ENCODE measurements at places on chromosomes 5 and 9.

GRCh38 chr9:109463924-109464625, 34.0 kb downstream of the PTPN3 start:
- DNase-seq = no peak

DNA sequence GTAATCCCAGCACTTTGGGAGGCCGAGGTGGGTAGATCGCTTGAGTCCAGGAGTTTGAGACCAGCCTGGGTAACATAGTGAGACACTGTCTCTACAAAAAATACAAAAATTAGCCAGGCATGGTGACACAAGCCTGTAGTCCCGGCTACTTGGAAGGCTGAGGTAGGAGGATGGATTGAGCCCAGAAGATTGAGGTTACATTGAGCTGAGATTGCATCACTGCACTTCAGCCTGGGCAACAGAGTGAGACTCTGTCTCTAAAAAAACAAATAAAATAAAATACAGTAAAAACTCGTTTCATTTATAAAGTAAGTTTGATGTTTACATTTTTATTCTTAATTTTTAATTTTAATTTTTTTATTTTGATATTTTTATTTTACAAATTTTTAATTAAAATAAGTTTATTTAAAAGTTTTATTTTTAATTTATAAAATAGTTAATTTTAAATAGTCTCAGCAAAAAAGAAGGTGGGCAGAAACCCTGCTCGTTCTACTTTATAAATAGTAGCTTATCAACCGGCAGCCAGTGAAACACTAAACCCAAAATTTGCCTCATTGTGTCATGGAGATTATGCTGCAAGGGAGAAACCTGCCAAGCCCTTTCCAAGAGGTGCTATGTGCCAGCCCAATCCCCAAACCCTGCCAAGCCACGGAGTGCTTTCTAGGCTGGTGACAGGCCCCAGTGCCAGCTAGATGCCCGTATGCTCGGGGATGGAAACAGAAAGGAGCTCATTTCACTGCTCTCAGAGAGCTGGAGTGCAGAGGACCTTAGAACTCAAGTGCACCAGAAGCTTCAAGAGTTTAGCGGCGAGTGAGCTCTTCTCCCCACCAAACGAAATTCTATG, 38.9 kb downstream of the SERINC5 start:
- no peak for DNase-seq

DNA sequence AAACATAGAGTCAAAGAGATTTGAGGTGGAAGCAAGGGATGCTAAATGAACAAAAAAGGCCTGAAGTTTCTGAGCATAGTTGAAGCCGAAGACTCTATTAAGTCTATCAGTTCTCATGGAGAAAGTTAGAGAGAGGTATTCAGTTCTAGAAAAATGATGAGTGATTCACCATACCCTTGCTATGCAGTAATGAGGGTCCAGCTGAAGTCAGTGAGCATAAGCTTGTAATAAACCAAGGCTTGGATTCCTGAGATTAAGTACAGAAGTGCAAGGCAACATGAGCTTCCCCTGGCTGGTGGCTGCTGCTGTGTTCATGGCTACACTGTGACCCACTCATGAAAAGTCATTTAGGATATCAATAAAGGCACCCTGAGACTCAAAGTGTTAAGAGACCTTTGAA, 129.7 kb upstream of the MTAP start:
- DNase-seq = no peak

- DNase-seq = no peak
These were observed 202.6 kb downstream of the TSSK1B start for GRCh38 chr5:113232221-113232620.

DNA sequence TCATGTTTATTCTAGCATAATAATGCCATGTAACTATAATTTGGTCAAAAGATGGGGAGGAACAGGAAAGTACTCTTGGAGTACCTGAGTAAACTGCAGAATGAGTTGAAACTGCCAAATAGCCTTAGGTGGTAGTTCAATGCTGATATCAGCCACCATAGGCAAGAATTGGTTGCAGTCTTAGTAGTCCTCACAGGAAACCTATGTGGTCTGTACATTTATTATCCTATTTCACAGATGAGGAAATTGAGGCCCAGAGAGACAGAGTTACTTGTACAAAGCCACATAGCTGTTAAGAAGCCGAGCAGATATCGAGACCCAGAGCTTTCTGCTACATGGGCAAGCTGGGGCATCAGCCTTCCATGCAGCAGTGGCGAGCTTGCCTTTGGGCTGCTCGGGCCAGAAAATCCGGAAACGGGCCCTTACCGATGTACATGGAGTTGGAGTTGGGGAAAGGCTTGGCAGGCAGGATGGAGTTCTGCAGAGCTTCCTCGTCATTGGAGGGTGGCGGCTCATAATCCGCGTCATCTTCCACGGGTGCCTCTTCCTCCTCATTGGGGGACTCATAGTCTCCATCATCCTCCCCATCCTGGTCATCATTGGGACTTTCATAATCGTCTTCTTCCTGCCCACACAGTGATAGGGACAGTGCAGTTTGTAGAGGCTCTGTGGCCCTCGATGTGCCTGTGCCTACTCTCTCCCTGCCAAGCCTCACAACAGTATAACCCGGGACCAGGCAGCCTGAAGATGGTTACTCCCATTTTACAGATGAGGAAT, 27.1 kb downstream of the LCP2 start:
- no peak for DNase-seq

GRCh38 chr9:92122800-92123199, 7.6 kb upstream of the SPTLC1 start:
- DNase-seq = no peak

DNA sequence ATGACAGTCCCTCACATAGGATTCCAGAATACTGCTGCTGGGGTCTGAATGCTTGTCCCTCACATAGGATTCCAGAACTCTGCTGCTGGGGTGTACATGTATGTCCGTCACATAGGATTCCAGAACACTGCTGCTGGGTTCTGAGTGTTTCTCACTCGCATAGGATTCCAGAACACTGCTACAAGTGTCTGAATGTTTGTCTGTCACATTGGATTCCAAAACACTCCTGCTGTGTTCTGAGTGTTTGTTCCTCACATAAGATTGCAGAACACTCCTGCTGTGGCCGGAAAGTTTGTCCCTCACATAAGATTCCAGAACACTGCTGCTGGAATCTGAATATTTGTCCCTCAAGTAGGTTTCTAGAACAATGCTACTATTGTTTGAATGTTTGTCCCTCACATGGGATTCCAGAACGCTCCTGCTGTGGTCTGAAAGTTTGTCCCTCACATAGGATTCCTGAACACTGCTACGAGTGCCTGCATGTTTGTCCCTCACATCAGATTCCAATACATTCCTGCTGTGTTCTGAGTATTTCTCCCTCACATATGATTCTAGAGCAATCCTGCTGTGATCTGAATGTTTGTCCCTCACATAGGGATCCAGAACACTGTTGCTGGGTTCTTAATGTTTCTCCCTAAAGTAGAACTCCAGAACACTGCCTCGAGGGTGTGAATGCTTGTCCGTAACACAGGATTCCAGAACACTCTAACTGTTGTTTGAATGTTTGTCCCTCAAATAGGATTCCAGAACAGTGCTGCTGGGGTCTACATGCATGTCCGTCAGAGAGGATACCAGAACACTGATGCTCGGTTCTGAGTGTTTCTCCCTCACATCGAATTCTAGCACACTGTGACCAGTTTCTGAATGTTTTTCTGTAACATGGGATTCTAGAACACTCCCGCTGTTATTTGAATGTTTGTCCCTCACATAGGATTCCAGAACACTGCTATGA, 200.4 kb downstream of the FOXD4L6 start:
- DNase-seq = no peak

- no peak for DNase-seq
These were observed 22.9 kb upstream of the SYK start for GRCh38 chr9:90778746-90779145.

GRCh38 chr5:131423056-131423455, 159.2 kb downstream of the CDC42SE2 start:
- peak; percentile 15 for DNase-seq

DNA sequence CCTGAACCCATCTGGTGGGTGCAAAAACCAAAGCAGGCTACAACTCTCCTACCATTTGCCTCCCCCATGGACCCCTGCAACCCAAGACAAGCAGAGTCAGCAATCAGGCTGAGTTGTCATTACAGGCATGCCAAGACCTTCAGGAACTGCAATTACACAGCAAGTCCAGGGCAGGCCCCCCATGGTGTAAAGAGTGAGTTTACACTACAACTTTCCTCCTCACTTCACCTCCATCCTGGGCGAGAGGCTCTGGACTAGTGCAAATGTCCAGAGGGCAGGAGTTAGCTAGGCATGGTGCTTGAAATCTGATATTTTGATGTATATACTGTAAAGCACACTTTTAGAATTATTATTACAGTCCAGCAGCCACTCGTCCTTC, 7.0 kb upstream of the P4HA2 start:
- DNase-seq = no peak

GRCh38 chr9:74573640-74574191, 76.6 kb downstream of the RORB start:
- no peak for DNase-seq

GRCh38 chr9:109590966-109591365, 92.9 kb upstream of the PTPN3 start:
- no peak for DNase-seq

GRCh38 chr5:6118691-6119090, 259.7 kb downstream of the MED10 start:
- no peak for DNase-seq

GRCh38 chr9:126975327-126976220, 61.0 kb downstream of the RALGPS1 start:
- DNase-seq = no peak

DNA sequence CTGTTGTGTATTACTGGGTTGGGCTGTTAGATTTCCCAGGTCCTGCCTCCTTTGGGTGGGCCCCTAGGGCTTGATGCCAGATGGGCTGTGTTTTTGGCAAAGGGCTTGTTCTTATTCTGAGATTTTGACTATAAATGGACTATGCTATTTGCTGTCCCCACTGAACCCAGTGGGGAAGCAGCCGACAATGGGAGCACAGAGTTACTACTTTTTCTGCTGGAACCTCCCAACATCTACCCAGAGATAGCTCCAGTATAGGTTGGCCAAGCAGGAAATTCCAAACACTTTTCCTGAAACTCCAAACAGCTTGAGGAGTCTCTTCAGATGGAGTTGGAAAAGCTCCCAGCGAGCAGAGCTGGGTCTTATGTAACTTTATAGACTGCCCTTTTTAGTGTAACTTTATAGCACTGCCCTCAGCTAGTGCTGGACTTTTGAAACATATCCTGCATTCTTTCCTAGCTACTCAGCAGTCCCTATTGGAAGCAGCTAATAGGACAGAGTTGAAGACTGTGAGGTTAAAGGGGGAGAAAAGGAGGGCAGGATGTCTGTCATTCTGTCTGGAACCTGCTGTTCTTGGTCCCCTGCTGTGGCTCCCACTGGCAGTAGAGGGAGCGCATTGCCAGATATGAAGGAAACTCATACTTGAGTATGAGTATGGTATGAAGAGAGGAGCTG, 21.0 kb downstream of the RUSC2 start:
- peak; percentile 88 for DNase-seq

- no peak for DNase-seq
These were observed 1985.2 kb upstream of the CDH9 start for GRCh38 chr5:29023541-29023940.

DNA sequence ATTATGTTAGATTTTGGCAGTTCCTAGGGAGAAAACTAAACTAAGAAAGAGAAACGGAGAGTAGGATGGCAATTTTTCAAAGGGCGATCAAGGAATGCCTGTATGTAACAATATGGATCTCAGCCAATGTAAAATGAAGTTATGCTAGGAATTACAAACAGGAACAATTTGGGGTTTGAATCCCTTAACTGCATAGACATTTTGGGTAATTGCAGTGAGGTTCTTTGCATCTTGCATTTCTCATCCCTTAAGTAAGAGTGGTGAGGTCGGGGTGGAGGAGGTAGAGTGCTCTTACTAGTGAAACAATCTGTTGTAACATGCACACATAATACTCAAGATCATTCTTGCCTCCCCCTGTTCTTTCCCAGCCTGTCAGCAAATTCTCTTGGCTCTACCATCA, 137.6 kb downstream of the NPR3 start:
- no peak for DNase-seq

- no peak for DNase-seq
These were observed 122.6 kb upstream of the KLF4 start for GRCh38 chr9:107612136-107612535.

GRCh38 chr9:97039514-97039860, 545 bp upstream of the CTSV start:
- DNase-seq = peak; percentile 53

DNA sequence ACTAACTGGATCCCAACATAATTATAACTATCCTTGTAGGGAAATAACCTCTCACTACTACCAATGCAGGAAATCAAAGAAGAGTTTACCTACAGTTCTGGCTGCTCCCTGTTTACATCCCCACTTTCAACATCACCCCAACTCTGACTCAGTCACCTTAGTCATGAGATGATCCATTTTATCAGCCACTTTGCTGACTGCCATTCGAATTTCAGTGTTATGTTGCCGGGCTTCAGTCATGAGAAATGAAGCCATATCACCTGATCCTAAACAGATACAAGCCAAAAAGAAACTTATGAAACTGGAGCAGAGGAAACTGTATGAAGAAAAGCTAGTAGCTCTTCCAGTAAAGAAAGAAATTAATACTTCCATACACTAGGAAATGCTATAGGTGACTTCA, 33.7 kb downstream of the SLC31A2 start:
- no peak for DNase-seq

- no peak for DNase-seq
These were observed 65.5 kb downstream of the PLK2 start for GRCh38 chr5:58394339-58394738.

GRCh38 chr9:84310883-84311282, 29.7 kb downstream of the SLC28A3 start:
- DNase-seq = no peak

DNA sequence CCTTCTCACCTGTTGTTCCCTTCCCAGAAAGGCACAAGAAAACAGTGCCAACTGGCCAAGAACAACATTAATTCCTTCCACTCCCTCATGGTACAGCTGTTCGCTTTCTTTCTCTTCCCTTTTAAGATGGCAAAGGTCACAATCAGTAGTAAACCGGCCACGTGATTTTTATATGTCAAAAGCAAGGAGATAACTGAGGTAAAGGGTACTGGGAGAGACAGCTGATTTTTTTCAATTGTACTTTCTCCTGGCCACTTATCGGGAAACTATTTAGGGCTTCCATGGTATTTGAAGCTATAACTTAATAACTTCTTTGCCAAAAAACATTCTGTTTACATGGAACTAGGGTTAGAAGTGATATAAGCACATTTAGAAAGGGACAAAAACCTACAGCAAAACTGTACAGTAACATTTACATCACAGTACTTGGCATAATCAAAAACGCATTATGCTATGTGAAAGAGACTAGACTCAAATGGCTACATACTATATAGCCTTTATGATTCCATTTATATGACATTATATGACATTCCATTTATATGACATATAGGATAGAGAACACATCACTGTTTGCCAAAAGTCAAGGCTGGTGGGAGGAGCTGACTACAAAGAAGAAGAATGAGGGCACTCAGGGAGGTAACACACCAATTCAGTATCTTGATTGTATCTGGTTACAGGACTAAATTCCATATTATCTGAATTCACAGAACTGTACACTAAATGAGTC, 24.8 kb downstream of the PLPP1 start:
- peak; percentile 11 for DNase-seq

All from HepG2 (cell line).